Foreskin fibroblast (primary cell): ENCODE measurements at places on chromosomes 7 and 10.

- no peak for DNase-seq
Observed at GRCh38 chr10:8455181-8455580, 400.7 kb downstream of the GATA3 start.

- DNase-seq: no peak
Observed at GRCh38 chr7:147659036-147659995, 931.2 kb upstream of the C7orf33 start.

DNA sequence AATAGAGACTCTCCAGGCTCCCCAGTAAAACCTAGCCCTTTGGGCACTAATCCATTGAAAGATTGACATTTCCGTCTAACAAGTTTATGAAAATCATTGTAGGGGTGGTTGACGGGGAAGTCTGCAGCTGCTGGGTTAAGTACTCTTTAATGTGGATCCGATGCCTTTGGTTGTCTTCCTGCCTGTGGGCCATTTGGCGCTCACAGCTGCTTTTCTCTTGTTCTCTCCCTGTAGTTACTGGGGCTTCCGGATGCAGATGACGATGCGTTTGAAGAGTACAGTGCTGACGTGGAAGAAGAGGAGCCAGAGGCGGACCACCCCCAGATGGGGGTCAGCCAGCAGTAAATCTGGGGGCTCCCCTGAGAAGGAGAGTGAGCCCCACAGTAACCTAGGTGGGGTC is 22.4 kb downstream of the MTURN start:
- DNase-seq: no peak

DNA sequence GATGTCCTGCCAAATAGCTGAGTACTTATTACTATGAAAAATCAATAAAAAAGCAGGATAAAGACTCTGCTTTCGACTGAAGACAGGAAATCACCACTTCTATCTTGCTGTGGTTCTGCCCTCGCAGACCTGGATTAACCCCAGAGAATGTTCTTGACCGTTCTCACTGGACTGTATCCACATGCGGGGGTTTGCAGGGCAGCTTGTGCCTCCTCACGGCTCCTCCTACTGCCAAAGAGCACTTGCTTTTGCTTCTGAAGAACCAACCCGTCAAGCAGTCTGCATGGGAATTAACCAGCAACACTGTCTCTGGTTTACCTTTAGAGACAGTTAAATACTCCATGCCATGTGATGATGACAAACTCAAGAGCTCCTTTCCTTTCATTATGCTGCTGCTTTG is 184.0 kb downstream of the GFRA1 start:
- no peak for DNase-seq

GRCh38 chr10:30803892-30804322 is 174.4 kb upstream of the LYZL2 start:
- DNase-seq: peak; percentile 98

GRCh38 chr10:86599729-86600128 is 54.6 kb upstream of the OPN4 start:
- DNase-seq: no peak

DNA sequence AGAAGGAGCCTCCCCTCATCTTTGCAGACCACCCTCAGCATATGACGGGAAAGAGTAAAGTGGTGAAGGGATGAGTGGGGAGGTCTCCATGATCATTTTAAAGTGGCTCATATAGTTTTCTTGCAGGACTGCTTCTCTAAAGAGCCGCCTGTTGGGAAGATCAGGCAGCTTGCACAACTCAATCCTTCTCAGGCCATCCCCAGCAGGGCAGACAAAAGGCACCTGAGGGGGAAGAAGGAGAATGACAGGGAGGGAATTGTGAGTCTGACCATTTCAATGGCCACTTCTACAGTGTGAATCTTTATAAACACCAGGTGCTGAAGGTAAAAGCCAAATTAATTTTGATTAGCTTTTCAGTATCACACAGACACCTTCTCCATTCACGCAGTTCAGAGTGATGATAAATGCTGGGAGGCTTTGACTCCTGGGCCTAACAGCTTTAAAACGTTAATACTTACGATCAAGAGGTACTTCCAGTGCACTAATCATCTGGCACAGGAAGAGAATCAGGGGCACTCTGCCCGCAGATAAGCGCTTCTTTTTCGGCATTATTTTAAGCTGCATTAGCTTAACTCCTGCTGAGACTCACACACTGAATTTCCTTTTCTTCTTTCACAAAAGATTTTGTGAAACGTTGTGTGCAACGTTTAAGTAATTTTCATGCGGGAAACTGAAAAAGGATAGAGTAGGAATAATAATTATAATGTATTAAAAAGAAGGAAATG is 109.5 kb upstream of the LAMB4 start:
- DNase-seq: no peak

DNA sequence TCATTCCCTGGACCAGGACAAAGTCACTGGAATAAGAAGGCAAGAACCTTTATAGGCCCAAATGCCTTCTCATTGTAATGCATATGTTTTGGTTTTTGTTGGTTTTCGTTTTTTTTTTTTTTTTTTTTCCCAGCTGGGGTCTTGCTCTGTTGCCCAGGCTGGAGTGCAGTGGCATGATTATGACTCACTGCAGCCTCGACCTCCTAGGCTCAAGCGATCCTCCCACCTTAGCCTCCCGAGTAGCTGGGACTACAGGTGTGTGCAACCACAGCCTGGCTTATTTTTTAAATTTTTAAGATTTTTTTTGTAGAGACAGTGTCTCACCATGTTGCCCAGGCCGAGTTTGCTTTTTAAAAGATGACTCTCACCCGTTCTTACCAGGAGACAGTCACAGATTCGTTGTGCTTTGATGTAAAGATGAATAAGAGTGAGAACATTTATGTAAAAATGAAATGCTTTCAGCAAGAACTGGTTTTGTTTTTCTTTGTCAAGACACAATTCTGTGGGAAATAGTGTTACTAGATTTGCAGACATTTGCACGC is 7.6 kb downstream of the IQCE start:
- no peak for DNase-seq

DNA sequence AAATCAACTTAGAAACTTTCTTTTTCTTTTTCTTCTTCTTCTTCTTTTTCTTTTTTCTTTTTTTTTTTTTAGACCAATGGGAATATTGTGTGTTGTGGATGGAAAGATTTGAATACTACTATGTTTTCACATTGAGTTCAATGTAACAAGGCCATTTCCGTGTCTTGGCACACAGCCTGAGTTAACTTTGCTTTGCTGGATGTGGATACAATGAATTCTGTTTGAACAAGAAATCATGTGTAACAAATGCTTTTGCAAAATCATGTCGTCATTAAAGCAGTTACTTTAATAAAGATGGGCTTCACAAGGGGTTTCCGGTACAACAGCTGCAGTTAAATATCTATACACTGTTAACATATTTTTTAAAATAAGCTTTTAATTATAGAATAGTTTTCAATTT is 13.5 kb upstream of the ENTPD1 start:
- no peak for DNase-seq

DNA sequence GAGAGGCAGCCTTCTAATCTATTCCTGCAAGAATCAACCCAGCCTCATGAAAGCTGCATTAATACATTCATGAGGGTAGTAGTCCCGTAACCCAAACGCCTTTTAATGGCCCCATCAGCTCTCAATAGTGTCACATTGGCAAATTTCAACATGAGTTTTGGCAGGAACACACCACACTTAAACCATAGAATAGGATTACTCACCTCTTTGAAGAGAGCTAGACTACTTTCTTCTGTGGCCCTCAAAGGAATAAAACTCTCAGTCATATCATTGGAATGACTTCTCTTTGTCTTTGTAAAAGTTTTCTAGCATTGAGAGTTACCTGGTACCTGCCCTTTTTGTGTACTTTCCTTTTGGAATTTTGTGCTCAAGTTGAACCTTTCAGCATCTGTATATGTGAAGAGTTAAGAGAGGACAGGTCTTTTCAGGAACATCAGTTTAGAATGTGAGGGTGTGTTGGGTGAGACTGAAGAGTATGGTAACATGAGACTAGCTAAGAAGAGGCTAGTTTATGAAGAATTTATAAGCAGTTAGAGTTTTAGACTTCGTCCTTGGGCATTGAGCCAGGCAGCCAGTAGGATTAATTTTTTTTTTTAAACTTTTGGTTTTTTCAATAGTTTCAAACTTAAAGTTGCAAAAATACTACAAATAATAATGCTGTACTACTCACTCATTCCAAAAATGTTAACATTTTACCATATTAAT is 92.6 kb downstream of the MLLT10 start:
- no peak for DNase-seq

- no peak for DNase-seq
Observed at GRCh38 chr10:112131996-112132395, 51.6 kb downstream of the GPAM start.

DNA sequence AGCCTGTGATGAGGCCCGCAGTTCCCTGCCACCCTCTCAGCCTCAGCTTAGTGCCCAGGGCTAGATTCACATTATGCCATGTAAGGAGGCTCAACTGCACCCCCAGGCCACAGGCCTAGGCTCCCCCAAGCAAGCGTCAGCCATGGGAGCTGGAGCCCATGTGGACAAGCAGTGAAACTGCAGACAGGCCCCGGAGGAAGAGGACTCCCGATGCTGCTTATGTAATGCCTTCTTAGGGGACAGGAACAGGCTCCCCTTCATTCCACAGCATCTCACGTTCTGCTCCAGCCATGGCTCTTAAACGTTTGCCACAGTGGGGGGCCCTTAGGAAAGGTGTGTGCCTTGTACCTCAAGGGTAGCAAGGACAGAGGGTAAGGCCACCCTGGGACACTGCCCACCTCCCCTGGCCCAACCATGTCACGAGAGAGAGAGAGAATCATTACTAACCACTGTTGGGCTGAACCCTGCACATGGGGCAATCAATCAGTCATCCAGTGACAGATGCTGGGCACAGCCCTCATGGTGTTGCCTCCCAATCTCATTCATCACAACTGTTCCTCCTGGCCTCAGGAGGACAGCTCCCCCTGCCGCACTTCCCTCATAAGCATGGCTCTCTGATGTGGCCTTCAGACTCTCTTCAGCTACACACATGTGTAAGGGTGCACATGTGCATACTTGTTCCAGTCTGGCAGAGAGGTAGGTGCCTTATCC is 263.0 kb downstream of the GRID1 start:
- DNase-seq: no peak

GRCh38 chr10:29169021-29169420 is 119.8 kb upstream of the LYZL1 start:
- DNase-seq: no peak

GRCh38 chr10:123535386-123535785 is 130.8 kb upstream of the GPR26 start:
- DNase-seq: no peak

GRCh38 chr7:131546583-131547141 is 9.8 kb downstream of the PODXL start:
- DNase-seq: no peak

DNA sequence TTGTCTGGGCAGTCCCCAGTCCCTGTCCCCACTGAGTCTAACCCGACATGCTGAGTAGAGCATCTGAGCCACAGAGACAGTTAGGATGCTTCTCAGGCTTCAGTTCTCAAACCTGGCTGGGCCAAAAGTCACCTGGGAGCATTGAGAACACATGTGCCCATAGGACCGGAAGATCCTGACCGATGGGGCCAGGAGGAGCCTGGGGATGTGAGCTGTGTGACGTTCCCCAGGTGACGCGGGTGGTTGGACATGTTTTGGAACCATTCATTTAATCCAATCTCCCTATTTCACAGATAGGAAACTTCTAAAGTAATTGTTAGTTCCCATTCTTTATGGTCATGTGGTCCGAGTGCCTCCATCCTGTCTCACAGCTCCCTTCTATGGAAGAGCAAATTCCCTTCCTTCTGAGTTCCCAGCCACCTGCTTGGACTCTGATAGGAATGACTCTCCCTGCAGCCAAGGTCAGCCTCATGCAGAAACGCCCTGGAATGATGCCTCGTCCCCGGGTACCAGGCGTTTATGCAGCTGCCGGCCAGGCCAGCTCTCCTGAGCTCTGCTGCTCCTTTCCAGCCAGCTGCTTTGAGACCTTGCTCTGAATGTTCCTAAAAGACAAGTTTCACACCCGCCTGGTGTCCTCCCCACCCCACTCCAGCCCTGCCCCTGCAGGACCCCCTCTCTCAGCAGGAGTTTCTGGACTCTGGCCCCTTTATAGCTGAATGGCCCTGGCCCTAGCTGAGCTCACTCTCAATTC is 166.5 kb upstream of the RHEB start:
- DNase-seq: no peak

DNA sequence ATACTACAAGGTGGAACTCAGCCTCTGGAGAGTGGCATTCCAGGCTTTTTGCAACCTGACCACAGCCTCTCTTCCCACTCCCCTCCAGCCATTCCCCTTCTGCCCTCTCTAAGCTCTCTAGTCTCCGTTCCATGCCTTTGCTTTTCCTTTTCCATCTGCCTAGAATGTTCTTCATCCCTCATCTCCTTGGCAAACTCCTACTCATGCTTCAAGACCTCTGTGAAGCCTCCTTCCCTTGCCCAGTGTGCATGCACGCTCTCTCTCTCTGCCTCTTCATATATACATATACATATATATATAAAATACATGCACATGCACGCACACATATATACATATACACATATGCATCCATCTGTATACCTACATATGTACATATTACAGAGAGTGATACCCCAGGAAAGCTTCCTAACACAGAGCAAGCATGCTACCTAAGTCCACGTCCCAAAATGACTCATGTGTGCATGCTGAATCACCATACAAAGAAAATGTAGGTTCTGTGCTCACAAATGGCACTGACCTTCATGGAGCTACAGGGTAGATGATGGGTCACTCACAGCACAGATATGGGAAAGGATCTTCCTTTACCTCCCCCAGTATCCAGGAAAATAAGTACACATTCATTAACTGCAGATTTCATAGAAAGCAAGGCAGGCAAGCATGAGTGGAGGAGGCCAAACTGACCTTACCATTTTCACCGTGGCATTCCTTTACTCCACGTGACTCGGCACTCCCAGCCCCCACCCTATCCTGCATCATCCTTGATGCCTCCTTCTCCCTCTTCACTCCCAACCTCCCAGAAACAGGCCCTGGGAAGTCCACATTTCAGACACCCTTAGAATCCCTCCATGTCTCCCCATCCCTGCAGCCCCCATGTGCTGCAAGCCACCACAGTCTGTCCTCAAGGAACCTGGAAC is 238.4 kb upstream of the ZMIZ1 start:
- peak; percentile 13 for DNase-seq

GRCh38 chr7:132140341-132140740 is 435.9 kb downstream of the PLXNA4 start:
- no peak for DNase-seq

DNA sequence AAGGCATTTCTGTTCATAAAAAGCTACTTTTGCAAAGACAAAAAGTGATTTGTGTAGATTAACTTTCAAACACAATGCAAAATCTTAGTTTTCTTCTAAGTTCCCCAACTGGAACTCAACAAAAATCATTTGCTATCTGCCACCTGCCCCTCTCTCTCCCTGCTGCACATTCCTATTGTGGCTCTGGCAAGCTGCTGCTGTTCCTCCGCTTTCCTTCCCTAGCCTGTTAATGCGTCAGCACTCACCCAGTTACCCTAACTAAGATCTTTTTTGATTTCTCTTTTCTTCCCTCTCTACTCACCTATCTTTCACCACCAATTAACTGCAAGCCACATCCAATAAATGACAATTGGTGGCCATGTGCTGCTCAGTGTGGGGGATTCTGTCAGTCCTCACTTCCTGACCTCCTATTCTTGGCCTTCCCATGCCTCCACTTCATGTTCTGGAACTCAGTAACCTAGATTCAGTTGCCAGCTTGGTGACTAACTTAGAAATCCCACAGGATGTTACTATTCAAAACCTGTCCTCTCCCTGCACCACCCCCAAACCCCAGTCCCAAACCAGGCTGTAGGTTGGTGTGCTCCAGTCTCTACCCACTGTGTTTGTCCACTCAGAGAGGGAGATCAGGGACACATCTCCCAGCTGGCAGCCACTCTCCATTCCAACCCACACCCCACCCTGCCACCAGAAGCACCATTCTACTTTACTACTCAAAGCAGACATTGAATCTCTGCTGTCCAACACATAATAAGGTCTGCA is 140.2 kb upstream of the CTTNBP2 start:
- DNase-seq: no peak
